ENCODE measurements at places on chromosomes 3 and 15.

- DNase-seq: no peak
Observed at GRCh38 chr15:92910451-92910850, 10.3 kb downstream of the CHD2 start.

GRCh38 chr3:6862880-6863195 lies 1.9 kb downstream of the GRM7 start:
- no peak for DNase-seq

GRCh38 chr3:100978011-100978659 lies 15.1 kb downstream of the ABI3BP start:
- no peak for DNase-seq

GRCh38 chr3:21750831-21751391 lies at the start of gene ZNF385D:
TSS of gene ZNF385D (minus strand) at chr3:21751210. CDS start at chr3:21750916, 294 bp downstream.
- no peak for DNase-seq

GRCh38 chr15:42133886-42134502 lies 22.4 kb downstream of the PLA2G4F start:
- DNase-seq: peak; percentile 10

DNA sequence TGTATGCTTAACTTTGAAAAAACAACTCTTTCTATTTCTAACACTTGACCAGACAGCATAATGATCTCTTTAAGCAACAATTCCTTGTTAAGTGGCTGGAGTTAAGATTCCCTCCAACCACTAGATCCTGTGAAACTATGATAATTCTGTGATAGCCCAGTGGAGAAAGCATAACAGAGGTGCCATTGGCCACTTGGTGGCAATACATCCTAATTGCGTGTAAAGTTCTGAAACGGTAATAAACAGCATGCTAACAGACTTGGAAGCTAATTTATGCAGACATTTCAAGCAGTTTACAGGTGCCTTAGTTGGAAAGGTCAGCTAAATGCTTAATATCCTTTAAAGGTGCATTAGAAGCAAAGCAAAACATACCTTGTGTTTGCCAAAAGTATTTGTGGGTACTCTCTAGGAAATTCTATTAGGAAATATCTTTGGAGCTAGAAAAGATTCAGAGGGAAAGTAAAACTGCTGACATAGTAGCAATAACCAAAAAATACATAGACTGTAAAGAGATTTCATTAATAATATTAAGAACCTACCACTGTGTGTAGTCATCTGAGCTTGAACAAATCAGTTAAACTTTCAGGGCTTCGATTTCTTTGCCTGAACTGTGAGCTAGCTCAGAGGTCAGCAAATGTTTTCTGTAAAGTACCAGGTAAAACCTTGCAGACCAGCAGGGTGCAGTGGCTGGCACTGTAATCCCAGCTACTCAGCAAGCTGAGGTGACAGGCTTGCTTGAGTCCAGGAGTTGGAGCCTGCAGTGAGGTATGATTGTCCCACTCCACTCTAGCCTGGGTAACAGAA lies 19.0 kb upstream of the CSTA start:
- no peak for DNase-seq

- DNase-seq: no peak
Observed at GRCh38 chr3:129161860-129162271, 1.0 kb upstream of the ISY1 start.

DNA sequence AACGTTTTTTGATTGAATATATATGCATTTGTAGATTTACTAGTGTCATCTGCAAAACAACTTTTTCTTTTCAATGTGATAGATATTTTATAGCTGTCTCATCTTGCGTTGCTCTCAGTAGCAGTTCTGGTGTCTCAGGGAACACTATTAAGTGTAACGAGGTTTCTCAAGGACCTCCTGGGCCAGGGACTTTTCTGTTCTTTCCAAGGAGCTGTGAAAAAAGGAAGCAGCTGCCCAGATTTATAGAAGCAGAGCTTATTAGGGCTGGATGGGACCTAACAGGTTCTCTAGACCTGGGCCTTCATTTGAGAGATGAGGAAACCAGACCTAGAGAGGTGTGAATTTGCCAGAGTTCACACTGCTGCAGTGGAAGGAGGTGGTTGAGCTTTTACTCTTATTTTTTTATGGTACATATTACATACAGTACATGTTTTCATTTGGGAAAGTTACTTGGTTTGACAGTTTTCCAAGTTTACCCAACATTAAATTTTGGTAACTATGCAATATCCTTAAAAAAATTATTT lies 16.1 kb downstream of the MAP2K1 start:
- DNase-seq: no peak

DNA sequence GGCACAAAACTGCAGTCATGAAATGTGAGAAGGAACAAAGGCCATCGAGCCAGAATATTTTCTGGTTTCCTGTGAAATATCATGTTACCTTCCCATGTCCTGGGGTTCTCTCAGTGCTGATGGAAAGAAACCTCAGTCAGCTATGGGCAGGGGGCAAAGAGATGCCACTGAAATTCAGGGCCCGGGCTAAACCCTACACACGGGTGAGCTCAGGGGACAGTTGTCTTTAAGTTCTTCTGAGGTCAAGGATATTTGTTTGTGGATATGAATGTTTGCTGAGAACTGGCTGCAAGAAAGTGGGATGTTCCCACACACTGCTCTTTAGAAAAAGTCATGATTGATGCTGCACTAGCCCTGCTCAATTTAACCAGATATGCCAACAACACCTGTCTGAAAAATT lies 187.2 kb downstream of the MEX3B start:
- no peak for DNase-seq

DNA sequence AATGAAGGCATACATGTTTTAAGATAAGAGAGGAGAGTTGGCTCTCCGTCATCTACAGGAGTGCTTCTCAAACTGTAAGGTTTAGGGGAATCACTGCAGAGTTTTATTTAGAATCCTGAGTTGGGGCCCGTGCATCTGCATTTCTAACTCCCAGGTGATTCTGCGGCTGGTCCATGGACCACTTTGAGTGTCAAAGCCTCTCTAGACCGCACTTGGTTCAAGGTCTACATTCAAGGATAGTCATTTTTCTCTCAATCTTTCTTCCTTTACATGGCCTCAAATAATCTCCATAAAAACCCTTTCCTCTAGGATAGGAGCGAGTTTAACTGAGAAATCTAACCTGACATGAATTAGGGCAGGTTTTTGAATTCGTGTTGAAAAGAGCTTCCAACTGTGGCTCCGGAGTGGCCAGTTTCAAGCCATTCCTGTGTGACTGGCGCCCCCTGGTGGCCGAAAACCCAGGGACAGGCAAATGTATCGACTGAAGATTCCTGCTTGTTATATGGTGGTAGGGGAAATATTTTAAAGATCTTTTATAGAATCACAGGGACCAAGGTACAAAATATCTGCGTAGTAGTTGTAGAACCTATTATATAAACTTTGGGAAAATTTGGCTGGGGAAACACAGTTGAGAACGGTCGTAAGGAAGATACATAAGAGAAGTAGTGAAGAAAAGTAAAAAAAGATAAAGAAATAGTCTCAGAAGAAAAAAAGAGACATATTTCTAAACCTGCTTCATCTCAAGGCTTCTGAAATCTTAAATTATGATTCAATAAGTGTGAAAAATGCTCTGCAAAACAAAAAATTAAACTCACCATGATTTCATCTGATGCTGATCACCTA lies 11.9 kb downstream of the GABRR3 start:
- peak; percentile 85 for DNase-seq

GRCh38 chr15:67232591-67232990 lies 21.9 kb downstream of the AAGAB start:
- no peak for DNase-seq

- DNase-seq: no peak
Observed at GRCh38 chr3:110436209-110436608, 635.4 kb upstream of the NECTIN3 start.

GRCh38 chr15:67033012-67033411 lies 32.4 kb upstream of the SMAD3 start:
- DNase-seq: no peak

DNA sequence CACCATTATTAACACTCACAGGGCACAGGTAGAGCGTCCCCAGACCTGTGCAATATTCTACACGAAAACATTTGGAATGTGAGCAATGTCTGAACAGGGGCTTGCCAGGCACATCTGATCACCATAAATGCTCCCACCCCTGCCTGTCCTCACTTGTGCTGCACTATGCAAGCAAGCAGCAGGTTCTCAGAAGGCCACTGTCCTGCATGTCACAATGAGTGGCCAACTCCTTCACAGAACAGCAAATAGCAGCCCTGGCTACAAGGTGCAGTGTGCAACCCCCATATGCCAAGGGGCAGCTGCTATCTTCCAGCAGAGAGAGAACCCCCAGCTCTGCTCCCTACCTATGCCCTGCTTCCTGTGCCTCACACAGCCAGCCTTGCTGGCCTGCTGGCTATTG lies 32.6 kb downstream of the SEC22C start:
- no peak for DNase-seq

- DNase-seq: no peak
Observed at GRCh38 chr15:75054172-75054897, 30.9 kb downstream of the PPCDC start.

DNA sequence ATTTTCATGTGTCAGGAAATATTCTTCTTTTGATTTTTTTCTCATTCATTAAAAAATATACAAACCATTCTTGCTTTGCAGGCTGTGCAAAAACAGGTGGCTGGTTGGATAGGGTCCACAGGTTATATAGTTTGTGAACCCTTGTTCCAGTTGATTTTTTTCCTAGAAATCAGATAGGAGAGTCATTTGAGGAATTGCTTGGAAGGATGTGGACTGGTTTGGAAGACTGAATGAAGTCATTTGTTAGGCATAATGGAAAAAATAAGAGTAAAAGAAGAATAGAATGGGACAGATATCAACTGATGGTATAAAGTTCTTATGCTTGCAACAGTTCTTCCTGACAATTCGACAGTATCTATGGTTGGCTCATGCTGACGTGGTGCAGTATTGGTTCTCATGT lies 189.4 kb downstream of the PTPRG start:
- DNase-seq: no peak

DNA sequence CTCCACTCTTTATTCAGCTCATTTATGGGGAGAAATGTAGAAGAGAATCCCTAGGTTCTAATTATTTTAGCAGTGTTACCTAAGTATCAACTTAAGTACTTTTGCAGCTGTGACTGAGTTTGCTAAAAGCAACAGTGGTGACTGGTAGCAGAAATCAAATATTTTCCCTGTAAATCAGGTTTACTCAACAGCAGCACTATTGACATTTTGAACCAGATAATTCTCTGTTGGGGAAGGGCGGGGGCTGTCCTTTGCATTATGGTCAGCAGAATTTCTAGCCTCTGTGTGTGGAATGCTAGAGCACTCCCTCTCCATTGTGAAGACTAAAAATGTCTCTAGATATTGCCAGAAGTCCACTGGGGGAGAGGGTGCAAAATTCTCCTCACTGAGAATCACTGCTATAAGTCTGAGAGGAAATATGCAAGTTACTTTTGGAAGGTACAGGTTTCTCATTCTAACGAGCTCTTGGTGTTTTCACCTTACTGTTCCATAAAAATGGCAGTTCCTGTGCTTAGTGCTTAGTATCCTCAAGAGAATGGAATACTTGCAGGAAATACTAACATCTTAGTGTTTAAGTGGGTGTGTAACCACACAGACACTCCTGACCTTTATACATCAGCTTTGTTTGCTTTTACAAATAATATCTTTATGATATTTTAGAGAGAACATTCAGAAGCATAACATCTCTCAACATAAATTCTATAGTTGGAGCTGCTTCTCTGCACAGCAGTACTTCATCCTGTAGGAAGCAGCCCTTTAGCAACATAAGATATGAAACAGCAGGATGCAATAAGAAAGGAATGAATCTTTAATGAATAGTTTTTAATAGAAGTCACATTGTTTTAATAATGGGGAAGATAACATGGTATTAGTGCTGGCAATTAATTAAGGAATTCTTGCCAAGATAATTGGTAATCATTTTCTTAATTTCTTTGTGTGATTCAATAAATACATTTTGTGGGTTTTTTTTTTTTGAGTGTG lies 246.5 kb upstream of the GOLIM4 start:
- DNase-seq: no peak

- no peak for DNase-seq
Observed at GRCh38 chr3:155919728-155920127, 49.3 kb downstream of the GMPS start.

DNA sequence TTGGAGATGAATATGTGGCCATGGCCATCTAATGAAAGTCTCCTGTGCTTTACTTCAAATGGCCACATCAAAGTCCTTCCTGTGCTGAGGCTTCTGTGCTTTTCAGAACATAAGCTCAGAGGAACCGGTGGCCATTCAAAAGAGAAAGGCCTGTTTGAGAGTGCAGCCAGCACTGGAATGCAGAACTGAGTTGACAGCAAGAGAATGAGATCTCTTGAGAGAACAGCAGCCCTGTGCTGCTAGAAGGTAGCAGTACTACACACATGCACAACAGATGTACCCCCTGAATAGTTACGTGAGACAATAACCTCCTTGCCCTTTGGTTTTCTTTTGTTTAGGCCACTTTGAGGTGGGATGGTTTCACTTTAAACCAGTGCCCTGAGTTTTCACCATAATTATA lies 292.5 kb downstream of the PTPRG start:
- no peak for DNase-seq

- DNase-seq: no peak
Observed at GRCh38 chr15:72068856-72069255, 49.1 kb downstream of the MYO9A start.

- DNase-seq: no peak
Observed at GRCh38 chr15:73687351-73687750, 3.2 kb downstream of the CD276 start.

DNA sequence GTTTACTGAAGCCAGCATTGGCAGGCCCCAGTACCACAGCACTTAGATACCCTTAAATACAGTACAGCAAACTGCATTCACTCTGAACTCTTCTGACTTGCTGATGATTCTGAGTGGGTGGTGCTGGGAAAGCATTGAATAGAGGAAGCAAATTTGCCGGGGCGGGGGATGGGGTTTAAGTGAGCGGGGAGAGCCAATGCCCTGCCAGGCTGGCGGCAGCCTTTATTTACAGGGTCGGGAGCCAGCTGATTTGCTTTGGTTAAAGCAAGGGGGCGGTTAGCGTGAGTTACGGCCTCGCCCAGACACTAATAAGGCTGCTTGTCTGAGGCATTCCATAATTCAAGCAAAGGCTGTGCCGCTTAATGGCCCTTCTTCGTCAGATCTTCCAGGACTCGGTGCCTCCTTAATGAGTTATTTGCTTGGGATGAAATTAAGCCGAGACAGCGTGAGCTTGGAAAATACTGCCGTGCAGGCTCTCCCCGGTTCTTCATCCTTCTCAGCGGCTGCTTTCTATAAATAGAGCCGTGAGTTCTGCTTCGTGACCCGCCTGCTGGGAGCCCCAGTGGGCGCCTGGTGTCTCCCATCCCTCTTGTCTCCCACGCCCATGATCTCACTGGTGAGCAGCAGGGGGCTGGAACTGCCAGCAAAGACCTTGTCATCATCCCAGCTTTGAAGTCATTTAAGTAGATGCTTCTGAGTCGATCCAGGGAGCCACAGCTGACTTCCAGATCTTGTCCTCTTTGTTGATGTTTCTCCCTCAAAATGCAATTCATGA lies 25.8 kb downstream of the SPSB4 start:
- no peak for DNase-seq
